Stimulated activated naive CD8-positive, alpha-beta T cell treated with anti-CD3 and anti-CD28 coated beads, Interleukin-15, Interleukin-2, amounts not matched to agents 100 U/mL and 50 U/mL, for 24 hours (primary cell): ENCODE measurements at places on chromosomes 2 and 18.
A peak's percentile ranks its signal among the peaks of the same experiment; 100 is the strongest.

- no peak for DNase-seq
Measured at GRCh38 chr2:26451700-26452099, 26.2 kb downstream of the OTOF start.

GRCh38 chr2:24859968-24860600, 60.0 kb downstream of the ADCY3 start:
- DNase-seq, result no peak

DNA sequence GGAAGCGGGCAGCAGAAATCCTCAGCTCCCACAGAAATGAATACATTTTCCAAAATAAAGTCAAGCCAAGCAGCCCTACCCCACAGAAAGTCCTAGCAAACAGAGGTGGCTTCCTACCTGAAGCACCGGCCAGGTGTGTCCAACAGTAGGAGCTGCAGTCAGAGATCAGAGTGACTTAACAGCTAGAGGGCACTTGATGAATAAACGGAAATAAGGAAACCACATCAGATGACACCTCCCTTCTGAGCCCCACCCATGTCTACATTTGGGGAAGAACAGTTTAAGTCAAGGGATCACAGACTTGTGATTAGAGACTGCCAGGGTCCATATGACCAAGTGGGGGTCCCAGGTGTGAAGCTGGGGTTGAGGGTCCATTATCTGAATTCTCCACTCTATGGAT, at the start of gene CXCR1:
TSS of gene CXCR1 (minus strand) at position 172 of the 400 bp plus-strand sequence. CDS start 1,751 bp downstream, outside the sequence.
- peak; percentile 6 for DNase-seq

- no peak for DNase-seq
Measured at GRCh38 chr2:185433824-185434223, 304.8 kb upstream of the FSIP2 start.

DNA sequence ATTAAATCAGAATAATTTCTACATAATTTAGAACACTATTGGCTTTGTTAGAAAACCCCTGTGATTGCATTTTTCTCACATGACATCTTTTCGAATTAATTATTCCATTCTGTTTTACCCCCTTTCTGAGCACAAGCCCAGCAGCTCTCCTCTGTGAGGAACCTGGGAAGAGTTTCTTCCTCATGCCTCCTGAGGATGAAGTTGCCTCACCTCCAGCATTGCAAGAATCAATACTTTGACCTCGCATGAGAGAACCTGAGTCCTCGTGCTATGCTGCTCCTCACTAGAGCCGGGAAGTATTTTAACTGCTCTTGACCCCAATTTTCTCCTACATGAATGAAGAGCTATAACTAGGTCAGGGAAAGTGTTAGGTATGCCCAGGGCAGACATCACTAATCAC, 77.1 kb upstream of the RAPH1 start:
- DNase-seq, result no peak
